CD4-positive, alpha-beta T cell treated with Interleukin-6 at 100 ng/mL for 8 hours (primary cell): ENCODE measurements at places on chromosomes 11 and 22.

DNA sequence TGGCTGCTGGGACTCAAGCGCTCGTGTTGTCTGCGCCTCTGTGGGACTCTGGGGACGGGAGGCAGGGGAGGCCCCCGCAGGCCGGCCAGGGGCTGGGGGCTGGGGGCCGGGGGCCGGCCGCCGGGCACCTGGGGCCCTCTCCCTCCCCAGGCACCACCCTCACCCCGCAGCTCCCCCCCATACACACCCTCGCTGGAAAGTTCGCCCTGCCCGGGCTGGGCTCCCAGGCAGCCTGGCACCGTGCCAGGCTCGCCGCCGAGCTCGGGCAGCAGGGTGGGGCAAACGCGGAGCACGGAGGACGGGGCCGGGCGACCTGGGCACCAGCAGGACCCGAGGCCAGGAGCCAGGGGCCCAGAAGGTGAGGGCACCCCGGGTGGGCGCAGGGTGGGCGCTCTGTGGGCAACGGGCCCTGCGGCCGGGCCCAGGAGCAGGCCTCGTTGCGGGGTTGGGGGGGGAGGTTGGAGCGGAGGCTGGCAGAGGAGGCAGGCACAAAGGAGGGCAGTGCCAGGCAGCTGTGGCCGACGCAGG lies 76.7 kb upstream of the WNT7B start:
- DNase-seq: peak; percentile 43

DNA sequence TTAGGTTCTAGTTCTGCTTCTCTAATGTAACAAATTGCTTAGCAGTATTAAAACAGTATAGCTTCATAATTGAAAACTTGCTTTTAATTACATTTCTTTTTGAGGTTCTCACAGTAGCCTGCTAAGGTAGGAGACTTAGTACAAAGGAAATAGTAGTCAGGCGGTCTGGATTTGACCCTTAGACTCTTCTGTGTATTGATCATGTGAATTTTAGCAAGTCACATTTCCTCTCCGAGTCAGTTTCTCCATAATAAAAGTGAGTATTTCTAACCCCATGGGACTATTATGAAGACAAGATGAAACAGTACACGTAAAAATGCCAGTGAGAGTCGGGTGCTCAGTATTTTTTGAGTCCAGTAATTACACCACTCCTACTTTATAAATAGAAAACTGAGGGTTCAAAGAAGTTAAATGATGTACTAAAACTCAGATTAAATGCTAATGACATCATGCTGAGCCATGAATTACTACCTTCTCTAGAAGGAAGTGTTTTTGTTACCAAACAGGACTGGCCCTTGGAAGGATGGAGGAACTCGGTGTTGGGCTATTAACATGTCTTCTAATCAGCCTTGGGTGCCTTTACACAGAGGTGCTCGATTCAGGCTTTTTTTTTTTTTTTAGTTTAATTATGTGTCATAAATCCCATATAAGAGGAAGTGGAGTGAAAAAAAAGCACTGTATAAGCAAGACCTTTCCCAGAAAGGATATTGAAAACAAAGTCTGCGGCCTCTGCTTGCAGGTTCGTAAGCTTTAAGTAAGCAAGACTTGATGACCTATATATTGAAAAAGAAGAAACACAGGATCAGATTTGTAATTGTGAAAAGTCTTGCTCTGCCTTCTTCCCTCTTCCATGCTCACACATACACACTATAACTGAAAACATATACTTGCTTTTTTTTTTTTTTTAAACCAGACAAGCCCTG lies 109.0 kb downstream of the EMSY start:
- DNase-seq: no peak

GRCh38 chr11:11816511-11817314 lies 25.1 kb upstream of the USP47 start:
- no peak for DNase-seq

DNA sequence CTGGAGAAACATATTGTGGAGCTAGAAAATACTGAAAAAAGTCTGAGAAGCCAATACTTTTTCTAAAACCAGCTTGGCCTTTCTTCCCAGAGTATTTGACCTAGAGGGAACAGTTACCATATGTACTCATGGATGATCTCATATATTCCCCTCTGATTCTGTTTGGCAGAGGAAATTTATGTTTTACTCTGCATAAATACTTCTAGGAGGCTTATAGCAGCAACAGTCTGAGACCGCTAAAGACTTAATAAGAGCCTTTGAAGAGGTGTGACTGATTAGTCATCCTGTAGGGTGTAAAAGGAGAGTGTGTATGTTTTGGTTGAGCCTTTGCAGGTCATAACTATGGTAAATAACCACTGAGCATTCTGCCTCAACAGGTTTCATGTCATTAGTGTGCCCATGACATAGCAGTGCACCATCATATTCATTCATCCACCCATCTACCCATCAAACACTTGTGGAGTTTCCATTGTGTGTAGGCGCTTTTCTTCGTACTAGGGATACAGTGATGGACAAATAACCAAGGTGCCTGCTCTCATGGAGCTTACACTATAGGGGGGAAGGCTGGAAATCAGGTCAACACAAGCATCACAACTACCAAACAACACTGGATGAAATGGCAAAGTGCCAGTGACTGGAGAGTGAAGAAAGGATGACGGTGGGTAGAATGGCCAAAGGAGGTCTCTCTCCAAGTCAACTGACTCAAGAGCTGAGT lies 44.5 kb downstream of the TRAF6 start:
- DNase-seq: no peak

- DNase-seq: no peak
Measured at GRCh38 chr22:49423125-49423650, 404.5 kb downstream of the BRD1 start.

- no peak for DNase-seq
Measured at GRCh38 chr11:75946531-75947530, 131.8 kb downstream of the UVRAG start.
